Calu3 (cell line): ENCODE measurements at places on chromosomes 6 and 20. TPM values are rescaled to one million over a fixed set of nuclear protein-coding genes. Genes with fewer than 3 reads are reported as not detected.

DNA sequence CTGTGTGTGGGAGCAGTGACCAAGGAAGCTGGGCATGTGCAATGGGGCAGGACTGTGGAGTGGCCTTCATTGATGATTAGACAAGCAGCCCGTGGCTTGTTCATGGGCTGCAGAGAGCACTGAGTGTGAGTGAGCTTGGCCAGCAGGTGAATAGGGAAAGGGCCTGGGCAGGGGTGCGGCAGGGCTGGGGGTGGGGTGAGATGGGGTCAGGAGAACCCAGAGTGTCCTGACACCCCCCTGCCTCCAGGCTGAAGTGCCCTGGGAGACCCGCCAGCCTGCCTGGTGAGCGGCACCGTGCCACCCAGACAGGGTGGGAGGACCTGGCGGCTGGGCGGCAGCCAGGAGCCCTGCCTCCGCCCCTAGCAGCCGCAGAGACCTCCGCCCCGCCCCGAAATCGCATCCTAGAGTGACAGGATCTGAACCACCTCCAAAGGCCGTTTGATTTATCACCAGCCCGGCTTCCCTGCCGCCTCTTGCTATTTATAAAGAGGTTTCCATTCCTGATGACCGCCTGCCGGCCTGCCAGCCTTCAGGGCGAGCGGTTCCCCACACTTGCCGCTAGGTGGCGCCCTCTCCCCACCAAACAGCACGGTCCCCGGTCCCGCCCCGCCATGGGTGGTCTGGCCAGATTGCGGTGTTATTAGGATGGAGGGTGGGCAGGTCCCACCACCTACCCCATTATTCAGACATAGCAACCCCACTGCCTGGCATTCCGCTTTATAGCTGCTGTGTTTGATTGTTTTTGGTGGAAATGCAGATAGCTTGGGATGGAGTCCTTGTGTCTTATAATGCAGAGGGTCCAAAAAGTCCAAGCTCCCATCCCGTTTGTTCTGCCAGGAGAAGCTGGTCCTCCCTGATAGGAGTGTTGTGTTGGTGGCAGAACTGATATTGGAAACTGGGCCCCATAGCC, 3.5 kb downstream of the MYLK2 start:
- H3K27ac ChIP-seq: no peak overlapping the region
- no peaks in the 10 kb centered on the region for H3K36me3 ChIP-seq
- DNase-seq: peak; percentile 88

GRCh38 chr6:20409427-20409971, 7.8 kb downstream of the E2F3 start:
- H3K27ac ChIP-seq: no peak overlapping the region
- peaks cover 50% of the 10 kb centered on the region for H3K36me3 ChIP-seq
- no peak for DNase-seq
- H3K4me3 ChIP-seq: no peak overlapping the region
- H3K27me3 ChIP-seq: no peaks in the 10 kb centered on the region

GRCh38 chr6:113642001-113642713, 215.0 kb upstream of the MARCKS start:
- no peaks in the 10 kb centered on the region for H3K27me3 ChIP-seq
- peaks cover 31% of the 10 kb centered on the region for H3K4me1 ChIP-seq
- DNase-seq: no peak
- peaks cover 7% of the 10 kb centered on the region for H3K36me3 ChIP-seq

- H3K27me3 ChIP-seq: no peaks in the 10 kb centered on the region
- no peak overlapping the region for H3K27ac ChIP-seq
- peaks cover 55% of the 10 kb centered on the region for H3K36me3 ChIP-seq
- peak; percentile 80 for DNase-seq
These were observed 42.8 kb upstream of the DYNLRB1 start for GRCh38 chr20:34473262-34473883.

DNA sequence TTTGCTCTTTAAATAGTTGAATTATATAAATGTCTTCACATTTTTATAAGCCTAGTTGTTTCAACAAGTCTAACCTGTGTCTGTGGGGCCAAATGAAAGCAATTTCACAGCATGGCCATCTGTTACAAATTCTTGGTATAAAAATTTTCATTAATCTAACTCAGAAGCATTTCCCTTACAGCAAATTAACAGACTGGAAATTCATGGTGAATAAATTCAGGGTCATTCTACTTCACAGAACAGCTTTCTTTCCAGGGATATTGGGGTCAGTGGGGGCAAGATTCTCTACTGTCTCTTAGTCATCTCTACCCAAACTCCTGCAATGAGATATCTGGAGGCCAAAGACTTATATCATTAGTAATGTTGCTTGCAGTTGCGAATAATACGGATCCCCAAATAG, 352.1 kb downstream of the MMUT start:
- DNase-seq: no peak
- H3K4me1 ChIP-seq: no peaks in the 10 kb centered on the region
- H3K27me3 ChIP-seq: no peaks in the 10 kb centered on the region
- H3K4me3 ChIP-seq: no peak overlapping the region
- H3K36me3 ChIP-seq: no peaks in the 10 kb centered on the region

- H3K27me3 ChIP-seq: no peaks in the 10 kb centered on the region
- peaks cover 22% of the 10 kb centered on the region for H3K36me3 ChIP-seq
- H3K27ac ChIP-seq: peak overlapping the region; percentile 98
- H3K4me3 ChIP-seq: peak overlapping the region; percentile 47
These were observed 17.3 kb downstream of the GABRR2 start for GRCh38 chr6:89297695-89298351.

GRCh38 chr6:130760006-130760405, 67.2 kb upstream of the SMLR1 start:
- H3K36me3 ChIP-seq: no peaks in the 10 kb centered on the region
- DNase-seq: peak; percentile 24
- no peak overlapping the region for H3K4me3 ChIP-seq
- H3K27ac ChIP-seq: no peak overlapping the region

DNA sequence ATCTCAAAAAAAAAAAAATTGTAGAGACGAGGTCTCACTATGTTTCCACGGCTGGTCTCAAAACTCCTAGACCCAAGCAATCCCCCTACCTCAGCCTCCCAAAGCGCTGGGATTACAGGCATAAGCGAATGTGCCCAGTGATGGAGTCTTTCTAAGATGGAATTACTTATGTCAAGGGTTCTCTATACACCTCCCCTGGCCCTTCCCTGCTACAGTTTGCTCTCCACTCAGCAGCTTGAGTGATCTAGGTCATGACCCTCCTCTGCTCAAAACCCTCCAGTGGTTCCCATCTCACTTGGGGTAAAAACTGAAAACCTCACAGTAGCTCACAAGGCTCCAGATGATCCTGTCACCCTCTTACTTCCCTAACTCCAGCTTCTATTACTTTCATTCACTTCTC, 1.8 kb upstream of the DNPH1 start:
- H3K36me3 ChIP-seq: peaks cover 25% of the 10 kb centered on the region
- peaks cover 26% of the 10 kb centered on the region for H3K27me3 ChIP-seq
- no peak for DNase-seq
- H3K4me3 ChIP-seq: no peak overlapping the region
- H3K27ac ChIP-seq: no peak overlapping the region

GRCh38 chr6:33695451-33695887, 16.0 kb downstream of the UQCC2 start:
- H3K4me3 ChIP-seq: no peak overlapping the region
- H3K27me3 ChIP-seq: no peaks in the 10 kb centered on the region
- DNase-seq: no peak
- peaks cover 97% of the 10 kb centered on the region for H3K36me3 ChIP-seq

ULBP3 gene
- total RNA-seq: 8.4 and 9.8 TPM in 2 replicates

MYLK4 gene
- total RNA-seq: 0.73 TPM in 2 replicates

FOXC1 gene
- total RNA-seq: 12.3 and 16.5 TPM in 2 replicates

ABCF1 gene
- total RNA-seq: 88.3 and 92.4 TPM in 2 replicates

DOK5 gene
- 0.17 and 2.0 TPM in 2 replicates for total RNA-seq

GGTLC1 gene
- total RNA-seq: not detected in 2 replicates
